HepG2 (cell line): ENCODE measurements at places on chromosomes 1 and 21. TPM values are rescaled to one million over a fixed set of nuclear protein-coding genes. Genes with fewer than 3 reads are reported as not detected.
A peak's percentile ranks its signal among the peaks of the same experiment; 100 is the strongest.

DNA sequence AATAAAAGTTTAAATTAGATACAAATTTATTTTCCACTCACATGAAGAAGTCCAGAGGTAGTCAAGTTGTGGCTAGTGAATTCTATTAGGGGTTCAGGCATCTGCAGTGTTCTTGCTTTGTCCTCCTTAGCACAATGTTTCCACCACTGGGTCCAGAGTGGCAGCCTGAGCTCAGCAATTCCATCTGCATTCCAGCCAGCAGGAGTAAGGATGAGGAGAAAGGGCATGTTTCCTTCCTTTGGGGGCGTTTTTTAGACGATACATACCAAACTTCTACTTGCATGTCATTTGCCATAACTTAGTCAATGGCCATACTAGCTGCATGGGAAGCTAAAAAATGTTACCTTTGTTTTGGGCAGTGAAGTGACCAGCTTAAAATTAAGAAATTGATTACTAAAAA lies 98.5 kb upstream of the VANGL1 start:
- DNase-seq: no peak

DCDC2B gene
- not detected in 2 replicates for polyA plus RNA-seq

DNA sequence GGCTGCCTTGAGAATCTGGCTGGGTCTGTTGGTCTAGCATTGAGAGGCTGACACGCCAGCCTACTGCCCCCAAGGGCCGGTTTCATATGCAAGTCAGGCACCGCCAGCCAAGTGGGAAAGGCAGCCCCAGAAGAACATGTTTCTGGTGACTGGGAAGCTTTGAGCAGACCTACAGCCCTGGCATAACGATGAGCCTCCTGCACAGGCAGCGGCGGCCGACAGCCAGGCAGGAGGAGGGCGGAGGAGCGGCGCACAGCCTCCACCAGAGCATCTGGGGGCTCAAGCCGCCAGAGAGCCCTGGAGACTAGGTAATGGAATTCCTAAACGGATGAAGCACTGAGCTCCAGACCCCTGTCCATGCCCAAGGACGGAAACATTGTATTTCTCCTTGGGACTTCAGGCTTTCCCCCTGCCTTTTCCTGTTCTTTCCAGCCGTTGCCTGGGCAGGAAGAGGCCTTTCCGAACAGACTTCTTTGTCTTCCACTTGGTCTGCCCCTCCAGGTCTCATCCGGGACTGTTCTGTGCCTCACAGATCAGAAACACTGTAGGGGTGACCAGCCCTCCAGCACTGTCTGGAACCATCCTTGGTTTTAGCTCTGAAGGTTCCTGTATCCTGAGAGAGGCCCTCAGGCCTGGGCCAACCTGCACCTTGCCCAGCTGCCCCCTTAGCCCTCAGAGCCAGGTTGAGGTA lies 59.5 kb downstream of the IRF2BP2 start:
- no peak for DNase-seq

DNA sequence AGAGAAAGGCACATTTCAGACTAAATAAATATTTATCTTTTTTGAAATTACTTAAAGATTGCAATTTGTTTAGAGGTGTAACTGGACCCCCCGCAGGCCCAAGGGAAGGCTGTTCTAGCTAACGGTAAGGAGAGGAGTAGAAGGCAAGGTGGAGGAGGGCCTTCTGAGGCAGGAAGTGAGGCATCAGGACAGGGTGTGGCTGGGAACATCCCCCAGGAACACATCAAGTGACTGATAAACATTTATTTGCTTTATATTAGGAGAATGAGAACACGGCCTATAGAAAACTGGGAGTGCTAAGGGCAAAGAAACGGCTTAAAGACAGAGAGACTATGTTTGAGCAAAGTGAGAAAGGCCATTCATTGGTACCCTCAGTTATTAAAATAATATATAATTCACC lies 23.2 kb downstream of the HIVEP3 start:
- DNase-seq: no peak

DNA sequence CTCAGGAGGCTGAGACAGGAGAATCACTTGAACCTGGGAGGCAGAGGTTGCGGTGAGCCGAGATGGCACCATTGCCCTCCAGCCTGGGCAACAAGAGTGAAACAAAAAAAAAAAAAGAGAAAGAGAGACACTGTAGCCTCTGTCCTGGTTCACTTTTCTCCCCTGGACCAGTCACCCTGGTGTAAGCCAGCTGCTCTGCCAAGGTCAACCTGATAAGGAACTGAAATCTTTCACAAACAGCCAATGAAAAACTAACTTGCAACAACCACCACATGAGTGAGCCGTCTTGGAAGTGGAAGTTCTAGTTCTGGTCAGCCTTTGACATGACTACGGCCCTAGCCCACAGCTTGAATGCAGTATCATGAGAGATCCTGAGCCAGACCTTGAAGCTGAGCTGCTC lies 36.8 kb upstream of the CXADR start:
- peak; percentile 63 for DNase-seq

GRCh38 chr1:109931189-109931731 lies 20.6 kb downstream of the CSF1 start:
- peak; percentile 82 for DNase-seq

DNA sequence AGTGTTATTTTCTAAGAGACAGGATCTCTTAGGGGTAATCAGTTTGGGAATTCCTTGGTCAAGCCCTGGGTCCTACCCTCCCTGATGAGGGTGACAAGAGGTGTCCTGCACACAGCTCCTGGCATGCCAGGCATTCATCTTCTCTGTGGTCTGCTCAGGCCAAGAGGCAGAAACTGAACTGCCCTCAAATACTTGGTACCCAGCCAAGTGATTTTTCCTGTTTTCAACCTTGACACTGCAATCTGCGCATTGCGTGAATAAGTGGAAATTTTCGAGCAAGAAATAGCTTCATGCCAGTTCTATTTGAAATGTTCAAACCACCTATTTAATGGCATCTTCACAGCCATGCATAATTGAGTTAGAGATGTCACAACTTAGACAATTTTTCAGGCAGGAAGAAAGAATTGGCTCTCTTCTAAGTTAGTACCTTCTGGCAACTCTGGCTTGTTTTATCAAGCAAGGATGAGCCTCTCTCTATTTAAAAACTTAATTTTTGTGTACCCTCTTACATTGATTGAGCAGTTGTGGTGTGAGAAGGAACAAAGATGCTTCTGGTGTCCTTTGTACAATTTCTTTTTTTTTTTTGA lies 27.0 kb downstream of the DNM3 start:
- DNase-seq: no peak

ARID4B gene
- 7.2 and 9.7 TPM in 2 replicates for polyA plus RNA-seq

DNA sequence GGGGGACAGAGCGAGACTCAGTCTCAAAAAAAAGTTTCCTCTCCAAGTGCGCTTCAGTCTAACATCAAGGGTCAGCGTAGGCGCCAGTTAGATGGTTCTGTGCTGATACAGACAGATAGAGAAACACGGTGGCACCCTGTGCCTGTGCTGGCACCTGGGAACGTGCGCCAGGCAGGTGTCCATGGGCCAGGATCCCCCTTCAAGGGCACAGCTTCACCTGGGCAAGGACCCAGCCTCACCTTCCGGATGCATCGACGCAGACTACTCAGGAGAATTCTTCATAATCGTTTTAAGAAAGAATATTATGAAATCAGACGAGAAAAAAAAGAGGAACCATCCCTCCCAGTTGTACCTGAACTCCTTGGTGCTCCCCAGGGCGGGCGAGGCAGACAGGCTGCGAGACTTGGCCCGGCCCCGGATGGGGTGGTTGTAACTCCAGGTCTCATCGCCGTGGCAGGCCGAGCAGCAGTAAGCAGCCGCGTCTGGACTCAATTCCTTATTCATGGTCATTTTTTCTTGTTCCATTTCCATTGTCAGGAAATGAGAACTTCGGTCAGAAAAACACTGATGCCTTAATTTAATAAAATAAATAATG lies 13.3 kb downstream of the NADK start:
- DNase-seq: no peak

GRCh38 chr1:83756984-83757717 lies 241.8 kb downstream of the TTLL7 start:
- no peak for DNase-seq

DNA sequence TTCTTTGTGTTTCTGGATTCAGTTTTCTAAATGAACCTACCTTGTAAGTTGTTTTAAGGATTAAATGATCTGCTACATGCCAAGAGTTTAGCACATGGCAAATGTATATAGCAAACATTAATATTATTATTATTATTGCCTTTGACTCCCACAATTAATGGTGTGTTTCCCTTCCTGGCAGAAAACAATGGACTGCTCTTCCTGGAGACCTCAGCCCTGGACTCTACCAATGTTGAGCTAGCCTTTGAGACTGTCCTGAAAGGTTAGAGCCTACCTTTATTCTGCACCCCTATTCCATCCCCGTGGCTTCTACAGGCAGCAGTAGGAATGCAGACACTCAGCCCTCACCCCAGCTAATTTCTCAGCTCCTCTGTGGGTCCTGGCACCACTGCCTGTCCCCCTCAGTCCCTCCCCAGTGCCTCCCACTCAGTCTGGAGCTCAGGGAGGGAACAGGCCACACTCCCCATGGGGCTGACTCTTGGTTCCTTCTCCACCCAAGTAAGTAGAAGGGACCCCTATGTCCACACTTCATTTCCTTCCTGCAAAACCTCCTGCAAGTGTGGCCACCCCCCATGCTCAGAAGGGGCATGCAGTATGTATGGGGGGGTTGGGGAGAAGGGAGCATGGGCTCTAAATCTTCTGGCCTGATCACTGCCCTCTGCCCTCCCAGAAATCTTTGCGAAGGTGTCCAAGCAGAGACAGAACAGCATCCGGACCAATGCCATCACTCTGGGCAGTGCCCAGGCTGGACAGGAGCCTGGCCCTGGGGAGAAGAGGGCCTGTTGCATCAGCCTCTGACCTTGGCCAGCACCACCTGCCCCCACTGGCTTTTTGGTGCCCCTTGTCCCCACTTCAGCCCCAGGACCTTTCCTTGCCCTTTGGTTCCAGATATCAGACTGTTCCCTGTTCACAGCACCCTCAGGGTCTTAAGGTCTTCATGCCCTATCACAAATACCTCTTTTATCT lies 8.8 kb downstream of the RAB25 start:
- DNase-seq: no peak

DNA sequence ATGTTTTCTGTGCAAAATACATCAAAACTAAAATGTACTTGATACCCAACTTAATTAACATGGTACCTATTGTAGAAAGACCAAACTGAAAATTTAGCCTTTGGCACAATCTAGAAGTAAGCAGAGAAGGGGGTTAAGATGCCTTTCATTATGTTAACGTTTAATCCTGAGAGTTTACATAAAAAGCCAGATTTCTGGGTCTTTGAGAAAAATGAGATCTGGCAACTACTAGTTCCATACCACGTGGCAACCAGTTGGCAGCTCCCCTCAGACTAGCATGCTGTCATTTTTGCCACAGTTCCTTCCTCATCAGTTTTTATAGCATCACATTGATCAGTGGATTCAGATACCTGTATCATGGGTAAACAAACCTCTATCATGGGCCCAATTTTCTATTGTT lies 1.5 kb downstream of the RO60 start:
- DNase-seq: no peak

GRCh38 chr21:41651830-41652229 lies 115.0 kb downstream of the RIPK4 start:
- DNase-seq: no peak

- DNase-seq: no peak
These were observed 188.0 kb upstream of the C21orf91 start for GRCh38 chr21:18007121-18007520.

FCGR3B gene
- not detected in 2 replicates for polyA plus RNA-seq

- DNase-seq: no peak
These were observed 22.9 kb downstream of the LRIG2 start for GRCh38 chr1:113095790-113096455.

GRCh38 chr1:51986718-51987117 lies 3.8 kb downstream of the RAB3B start:
- no peak for DNase-seq

ARMH1 gene
- 0.69 and 1.1 TPM in 2 replicates for polyA plus RNA-seq

DNA sequence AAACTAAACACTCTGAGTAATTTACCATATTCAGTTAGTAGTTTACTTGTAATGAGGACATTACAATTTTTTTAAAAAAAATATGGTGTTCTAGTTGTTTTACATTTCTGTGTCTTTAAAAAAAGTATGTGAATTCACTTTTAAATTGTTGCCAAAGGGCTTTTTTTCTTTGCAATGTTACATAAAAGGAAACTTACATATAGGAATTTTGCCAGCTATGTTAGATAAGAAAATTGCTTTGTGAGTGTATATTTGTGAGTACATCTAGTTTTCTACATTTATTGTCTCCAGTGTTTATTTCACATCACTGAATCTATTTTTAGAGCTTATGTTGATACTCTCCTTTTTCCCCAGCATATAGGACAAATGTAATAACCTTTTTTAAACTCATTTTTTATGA lies 206.8 kb downstream of the GPR52 start:
- DNase-seq: no peak

DNA sequence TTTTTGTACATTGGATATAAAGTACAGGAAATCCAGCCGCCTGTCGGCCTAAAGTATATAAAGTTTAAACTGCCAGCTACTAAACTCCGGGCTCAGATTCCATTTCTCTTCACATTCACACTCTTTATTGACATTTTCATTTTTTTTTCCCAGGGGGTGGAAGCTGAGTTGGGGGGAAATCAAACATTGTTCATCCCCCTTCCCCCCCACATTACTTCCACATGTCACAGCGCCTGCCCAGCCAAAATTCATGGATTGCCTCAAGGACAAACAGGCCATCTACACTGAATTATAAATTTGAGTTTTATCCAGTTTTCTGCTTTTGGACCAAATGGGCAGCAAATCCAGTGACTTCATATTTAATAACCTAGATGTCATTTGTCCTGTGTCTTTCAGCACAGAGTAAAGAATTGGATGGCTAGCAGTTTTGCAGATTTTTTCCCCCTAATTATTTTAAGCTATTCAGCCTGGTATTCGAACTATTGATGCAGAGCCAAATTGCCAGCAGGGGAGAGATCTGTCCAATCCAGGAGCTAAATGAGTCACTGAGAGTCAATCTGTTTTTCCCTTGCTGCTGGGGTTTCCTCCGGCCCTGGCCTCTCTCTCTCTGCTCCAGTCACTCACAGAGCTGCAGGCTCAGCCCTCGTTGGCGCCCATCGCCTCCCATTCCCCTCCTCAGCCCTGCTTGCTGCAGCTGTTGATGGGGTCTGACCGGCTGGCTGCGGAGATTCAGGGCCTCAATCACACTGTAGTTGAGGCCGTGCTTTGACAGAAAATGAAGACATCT lies 98.0 kb downstream of the LMO4 start:
- no peak for DNase-seq

GRCh38 chr1:9558271-9558945 lies 19.1 kb downstream of the SLC25A33 start:
- no peak for DNase-seq

ZNF648 gene
- polyA plus RNA-seq: 0.37 and 0.43 TPM in 2 replicates

GRCh38 chr1:185267301-185267700 lies 49.7 kb downstream of the IVNS1ABP start:
- no peak for DNase-seq

DNA sequence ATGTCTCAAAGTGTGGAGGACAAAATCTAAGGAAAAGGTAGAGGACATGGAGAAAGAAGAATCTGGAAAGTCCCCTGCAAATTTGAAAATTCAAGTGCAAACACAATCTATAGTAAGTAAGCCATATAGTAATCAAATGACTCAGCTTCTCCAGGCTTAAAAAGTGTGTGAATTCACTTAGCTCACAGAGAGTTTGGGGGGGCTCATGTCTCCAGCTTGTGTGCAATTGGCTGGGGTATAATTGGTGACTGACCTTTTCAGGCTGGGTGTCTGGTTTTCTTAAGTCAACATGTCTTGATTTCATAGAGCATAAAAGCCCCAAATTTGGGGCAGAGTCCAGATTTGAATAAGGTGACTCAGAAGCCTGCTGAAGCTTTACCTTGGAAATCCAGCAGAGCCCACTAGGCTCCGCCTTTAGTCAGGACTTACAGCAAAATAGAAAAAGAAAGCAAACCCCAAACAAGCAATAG lies 8.6 kb downstream of the CLDN14 start:
- DNase-seq: peak; percentile 40

SYNJ1 gene
- 1.7 and 2.0 TPM in 2 replicates for polyA plus RNA-seq
